ENCODE measurements at places on chromosomes 3 and 15. TPM values are rescaled to one million over a fixed set of nuclear protein-coding genes. Genes with fewer than 3 reads are reported as not detected.
A peak's percentile ranks its signal among the peaks of the same experiment; 100 is the strongest.

- no peak for DNase-seq
These were observed 25.8 kb upstream of the TIMP4 start for GRCh38 chr3:12184541-12184940.

- no peak for DNase-seq
These were observed 3.9 kb upstream of the PARP14 start for GRCh38 chr3:122676759-122677158.

GRCh38 chr3:179750720-179751328 is 98.0 kb downstream of the USP13 start:
- DNase-seq, result peak; percentile 33

GRCh38 chr3:195256639-195257453 is 14.1 kb downstream of the XXYLT1 start:
- no peak for DNase-seq

DNA sequence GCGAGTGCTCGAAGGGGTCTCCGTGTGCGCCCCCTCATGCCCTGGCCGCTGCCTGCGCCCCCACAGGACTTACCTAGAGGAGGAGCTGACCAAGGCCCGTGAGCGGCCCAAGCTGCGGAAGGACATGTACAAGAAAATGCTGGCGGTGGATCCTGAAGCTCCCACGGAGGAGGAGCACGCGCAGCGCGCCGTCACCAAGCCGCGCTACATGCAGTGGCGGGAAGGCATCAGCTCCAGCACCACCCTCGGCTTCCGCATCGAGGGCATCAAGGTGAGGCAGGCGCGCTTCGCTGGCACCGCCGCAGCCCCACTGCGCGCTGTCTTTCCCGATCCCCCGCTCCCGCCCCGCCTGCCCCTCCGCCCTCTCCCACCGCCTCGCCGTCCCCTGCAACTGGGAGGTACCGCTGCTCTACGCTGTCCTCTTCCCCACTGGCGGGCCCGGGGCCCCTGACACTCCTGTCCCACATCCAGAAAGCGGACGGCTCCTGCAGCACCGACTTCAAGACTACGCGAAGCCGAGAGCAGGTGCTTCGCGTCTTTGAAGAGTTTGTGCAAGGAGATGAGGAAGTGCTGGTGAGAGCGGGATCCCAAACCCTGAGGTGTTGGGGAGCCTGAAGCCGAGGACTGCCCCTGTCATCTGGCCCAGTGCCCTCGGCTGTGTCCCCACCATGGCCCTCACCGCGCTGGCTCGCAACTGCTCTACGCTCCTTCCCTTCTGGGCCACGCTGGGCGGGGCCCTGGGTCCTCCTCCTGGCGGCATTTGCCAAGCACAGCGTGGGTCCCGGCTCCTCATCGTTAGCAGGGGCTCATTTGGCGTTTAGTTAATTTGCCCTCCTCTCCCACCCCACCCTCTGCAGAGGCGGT is 8.5 kb downstream of the ITPKA start:
- DNase-seq, result no peak

GRCh38 chr3:45272032-45272810 is 46.1 kb upstream of the TMEM158 start:
- no peak for DNase-seq

GRCh38 chr15:25789211-25789610 is 73.9 kb downstream of the ATP10A start:
- DNase-seq, result no peak

DNA sequence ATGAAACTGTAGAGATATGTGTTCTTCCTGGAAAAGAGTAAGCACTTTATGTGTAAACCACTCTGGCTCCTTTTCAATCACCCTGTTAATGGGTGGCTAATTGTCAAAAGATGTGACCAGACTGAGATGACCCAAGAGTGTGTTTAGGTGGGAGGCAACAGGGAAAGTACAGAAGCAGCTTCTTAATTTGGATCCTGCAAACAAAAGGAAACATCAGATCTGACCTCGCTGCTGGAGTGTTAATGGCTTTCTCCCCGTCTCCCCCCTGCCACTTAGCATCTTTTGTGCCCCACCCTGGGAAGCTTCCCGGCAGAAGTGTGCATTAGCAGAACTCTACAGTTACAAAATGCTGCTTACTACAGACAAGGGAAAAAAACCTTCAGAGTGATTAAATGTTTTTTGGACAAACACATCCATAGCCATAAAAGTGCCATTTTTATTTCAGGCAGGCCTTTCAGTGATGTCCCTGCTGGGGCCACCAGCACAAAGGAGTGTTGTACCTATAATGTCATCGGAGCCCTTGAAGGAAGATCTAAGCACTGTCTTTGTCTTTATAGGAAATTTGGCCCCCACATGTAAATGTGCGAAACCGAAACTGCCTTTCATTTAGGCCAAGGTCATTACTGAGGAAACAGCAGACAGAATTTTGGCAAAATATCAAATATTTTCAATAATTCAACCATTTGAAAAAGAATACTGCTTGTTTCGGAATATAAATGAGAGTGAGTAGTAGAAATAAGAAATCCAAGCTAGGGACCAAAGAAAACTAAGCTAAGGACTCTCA is 311.0 kb downstream of the WDR72 start:
- no peak for DNase-seq

- no peak for DNase-seq
These were observed 53.4 kb upstream of the ATP2B2 start for GRCh38 chr3:10558736-10559135.

- DNase-seq, result no peak
These were observed 7.9 kb downstream of the P4HTM start for GRCh38 chr3:48997714-48998637.

- no peak for DNase-seq
These were observed 22.6 kb upstream of the POMGNT2 start for GRCh38 chr3:43128464-43128863.

Gene LRTM1
- total RNA-seq, result not detected

Gene EAF2
- 1.6 TPM for total RNA-seq

Gene AHSG
- not detected for total RNA-seq

Gene CHRNA3
- total RNA-seq, result not detected

Gene MCTP2
- total RNA-seq, result 4.3 TPM

Measured in HFFc6 (cell line).